ENCODE measurements at places on chromosomes 2 and 18.

- no peak for DNase-seq
These were observed 3.5 kb upstream of the THUMPD2 start for GRCh38 chr2:39782591-39782990.

GRCh38 chr2:199459286-199460100, 1.8 kb upstream of the SATB2 start:
- DNase-seq = peak; percentile 95

DNA sequence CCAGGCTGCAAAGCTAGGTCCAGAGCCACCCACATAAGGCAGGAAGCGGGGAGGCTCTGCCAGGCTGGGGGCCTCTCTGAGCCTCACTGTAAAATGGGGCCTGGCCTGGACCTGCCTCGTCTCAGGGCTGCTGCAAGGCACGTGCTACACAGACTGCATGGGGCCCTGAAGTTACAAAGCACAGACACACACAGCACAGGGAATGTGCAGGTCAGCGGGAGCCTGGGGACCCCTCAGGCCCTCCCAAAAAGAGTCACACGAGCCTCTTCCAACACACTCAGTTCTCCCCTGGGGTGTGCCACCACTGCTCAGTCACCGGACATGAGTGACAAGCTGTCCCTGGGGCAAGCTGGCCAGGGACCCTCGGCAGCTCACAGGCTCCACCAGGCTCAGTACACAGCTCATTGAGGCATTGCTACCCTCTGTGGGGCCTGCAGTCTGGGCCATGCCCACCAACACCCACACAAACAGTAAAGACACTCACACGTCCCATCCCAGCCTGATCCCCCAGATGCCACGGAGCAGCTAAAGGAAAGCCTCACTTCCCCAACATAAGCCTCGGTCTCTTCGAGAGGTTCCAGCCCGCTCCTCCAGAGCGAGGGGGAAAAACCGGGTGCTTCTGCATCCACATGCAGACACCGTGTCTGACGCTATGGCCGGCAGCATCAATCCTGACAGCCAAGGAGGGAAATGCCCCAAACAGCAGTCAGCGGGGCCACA, 33.7 kb downstream of the BOK start:
- DNase-seq = no peak

DNA sequence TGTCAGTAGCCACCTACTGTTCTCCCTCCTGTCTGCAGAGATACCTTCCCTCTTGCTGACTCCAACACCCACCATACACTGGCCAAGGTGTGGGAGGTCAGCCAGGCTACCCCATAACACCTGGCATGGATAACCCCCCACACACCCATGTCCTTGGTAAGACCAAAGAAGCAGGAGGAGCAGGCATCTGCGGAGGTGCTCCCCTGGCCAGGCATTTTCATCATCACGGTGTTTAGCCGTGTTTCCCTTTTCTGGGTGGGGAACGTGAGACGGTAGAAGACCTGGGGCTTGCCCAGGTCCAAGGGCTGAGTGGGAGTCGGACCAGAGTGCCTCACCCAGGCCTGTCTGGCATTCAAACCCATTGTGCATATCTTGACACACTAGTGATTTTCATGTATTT, 150.3 kb downstream of the SMAD7 start:
- no peak for DNase-seq

DNA sequence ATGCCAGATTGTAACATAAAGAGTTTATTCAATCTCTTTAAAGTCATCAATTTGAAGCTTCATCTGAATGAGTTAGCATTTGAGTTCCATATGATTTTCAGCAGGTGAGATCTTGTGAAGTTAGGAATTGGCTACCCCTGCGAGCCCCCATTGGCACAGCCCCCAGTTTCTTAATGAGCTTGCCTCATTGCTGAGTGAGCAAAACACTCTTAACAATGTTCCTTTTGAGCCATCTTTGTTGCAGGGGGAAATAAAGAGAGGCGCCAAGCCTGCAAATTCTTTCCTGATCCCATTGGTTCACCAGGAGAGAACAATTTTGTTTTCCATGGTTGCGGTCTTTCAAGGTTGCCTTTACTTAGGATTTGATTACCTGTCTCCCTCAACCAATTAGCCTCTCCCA, 18.7 kb downstream of the DPP10 start:
- no peak for DNase-seq

GRCh38 chr2:135985826-135986393, 484 bp upstream of the DARS1 start:
- DNase-seq = no peak

Data from SK-N-DZ (cell line).